Stimulated activated naive CD8-positive, alpha-beta T cell treated with anti-CD3 and anti-CD28 coated beads, Interleukin-15, Interleukin-2, amounts not matched to agents 100 U/mL and 50 U/mL, for 24 hours (primary cell): ENCODE measurements at places on chromosomes 4 and X.

DNA sequence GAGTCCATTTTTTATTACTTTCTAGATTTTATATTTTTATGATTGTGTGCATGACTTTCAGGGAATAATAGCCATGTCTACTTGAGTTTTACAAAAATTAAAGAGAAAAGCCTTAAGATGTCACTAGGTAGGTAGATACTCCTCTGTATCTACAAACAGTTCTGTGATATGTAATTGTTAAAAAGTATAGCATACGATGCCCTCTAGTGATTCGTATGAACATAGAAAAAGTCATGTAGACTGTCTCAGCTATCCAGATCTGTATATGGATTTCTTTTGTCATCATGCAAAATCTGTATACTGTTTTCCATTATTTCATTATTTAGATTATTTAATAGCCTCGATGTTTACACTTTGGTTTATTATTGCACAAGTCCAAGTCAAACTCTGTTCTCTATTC, 856.6 kb downstream of the CENPC start:
- DNase-seq: no peak

GRCh38 chrX:46710425-46710824, 48.5 kb downstream of the SLC9A7 start:
- no peak for DNase-seq

DNA sequence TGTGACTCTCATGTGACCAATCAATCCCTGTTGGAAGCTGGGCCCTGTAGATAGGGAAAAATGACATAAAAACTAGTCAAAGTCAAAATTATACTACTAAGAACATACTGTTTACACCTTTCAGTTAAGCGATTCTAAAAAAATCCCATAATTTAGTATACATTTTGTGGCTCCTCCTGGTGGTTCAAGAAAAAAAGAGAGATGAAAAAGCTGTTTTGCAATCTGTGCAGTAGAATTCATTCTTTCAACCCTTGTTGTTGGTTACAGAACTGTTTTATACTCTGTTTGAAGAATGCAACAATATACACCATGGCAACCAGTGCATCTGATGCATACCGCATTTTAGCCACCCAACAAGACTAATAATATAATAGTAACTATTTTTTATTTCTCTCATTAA, 66.8 kb upstream of the ANK2 start:
- no peak for DNase-seq

- no peak for DNase-seq
Observed at GRCh38 chrX:49177338-49177833, 5.7 kb downstream of the PLP2 start.
